GF-D8 (cell line): ENCODE measurements at places on chromosomes 4 and X.

DNA sequence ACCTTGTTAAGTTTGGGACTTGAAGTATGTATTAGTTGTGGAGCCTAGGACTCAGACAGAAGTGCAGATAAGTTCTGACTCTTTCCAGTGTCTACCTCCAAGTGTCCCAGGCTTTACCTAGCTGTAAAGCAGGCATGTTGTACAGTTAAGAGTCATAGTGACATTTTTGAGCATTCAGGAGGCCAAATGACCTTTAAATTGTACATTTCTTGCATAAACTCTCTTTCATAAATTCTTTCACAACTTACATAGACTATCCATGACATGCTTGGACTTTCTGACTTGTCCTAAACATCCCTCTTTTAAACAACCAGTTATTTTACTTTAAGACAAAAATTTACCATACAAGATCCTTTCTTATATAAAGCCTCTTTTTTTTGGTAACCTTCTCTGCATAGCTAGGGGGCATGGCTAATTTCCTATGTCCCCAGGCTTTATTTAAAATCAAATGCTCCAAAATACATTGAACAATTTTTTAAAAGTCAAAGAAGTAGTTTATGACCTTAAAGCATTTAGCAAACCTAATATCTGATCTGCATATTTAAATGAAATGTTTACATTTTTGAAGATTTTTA is 40.1 kb upstream of the UGT8 start:
- no peak for DNase-seq

- DNase-seq = no peak
These were observed 168.2 kb downstream of the DCTD start for GRCh38 chr4:182748949-182749348.

- DNase-seq = peak; percentile 28
These were observed 78.3 kb downstream of the SLC9A6 start for GRCh38 chrX:136063340-136064079.

- no peak for DNase-seq
These were observed 26.6 kb downstream of the SNX25 start for GRCh38 chr4:185235843-185236503.

DNA sequence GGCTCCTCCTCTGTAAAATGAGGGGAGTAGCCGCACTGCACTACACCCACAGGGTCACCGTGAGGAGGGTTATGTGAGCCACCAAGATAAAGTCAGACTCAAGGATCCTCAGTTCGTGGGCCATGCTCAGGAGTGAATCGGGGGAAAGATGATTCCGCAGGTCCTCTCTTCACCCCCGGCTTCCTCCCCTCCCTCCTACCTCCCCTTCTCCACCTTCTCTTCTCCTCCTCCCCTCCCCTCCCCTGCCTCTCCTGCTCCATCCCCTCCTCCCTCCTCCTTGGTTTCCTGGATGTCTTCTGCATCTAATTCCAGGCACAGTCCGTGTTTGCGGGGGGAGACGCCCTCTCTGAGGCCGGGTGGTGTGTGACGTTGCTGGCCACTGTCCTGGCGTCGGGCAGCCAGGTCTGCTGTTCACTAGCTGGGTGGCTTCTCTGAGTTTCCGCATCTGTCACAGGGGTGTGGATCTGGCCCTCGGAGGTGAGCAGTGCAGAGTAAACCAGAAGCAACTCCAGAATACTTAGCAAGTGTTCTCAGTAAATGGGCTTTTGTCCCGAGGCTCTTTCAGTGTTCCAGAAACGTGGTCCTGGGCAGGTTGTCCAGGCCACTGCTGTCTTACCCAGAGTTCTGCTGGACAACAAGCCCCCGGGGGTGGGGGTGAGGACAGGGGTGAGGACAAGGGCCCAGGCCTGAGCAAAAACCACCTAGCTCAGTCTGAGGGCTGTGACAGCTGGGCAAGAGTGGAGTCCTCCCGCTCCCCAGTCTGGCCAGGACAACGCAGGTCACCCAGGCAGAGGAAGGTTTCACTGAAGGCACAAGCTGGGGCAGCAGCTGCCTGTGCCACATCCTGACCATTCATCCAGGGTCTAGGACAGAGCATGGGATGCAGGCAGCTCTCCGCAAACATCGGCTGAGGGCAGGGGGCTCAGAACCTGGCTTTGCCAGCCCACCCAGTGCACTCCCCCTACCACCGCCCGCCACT is 92.4 kb downstream of the PPP2R2C start:
- no peak for DNase-seq

DNA sequence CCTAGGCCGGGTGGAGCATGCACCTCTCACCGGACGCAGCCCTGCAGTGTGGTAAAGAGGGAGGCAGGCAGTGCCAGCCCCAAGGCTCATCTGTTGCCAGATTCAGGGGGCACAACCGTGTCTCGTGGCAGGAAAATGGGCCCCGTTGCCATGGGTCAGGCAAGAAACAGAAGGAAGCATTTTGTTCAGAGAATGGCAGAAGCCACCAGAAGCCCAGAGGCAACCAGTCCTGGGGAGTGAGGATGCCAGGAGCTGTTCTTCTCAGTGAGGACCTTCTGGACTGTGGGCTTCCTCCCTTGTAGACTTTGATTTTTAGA is 12.5 kb upstream of the UVSSA start:
- no peak for DNase-seq

- no peak for DNase-seq
These were observed 813.5 kb upstream of the SLIT2 start for GRCh38 chr4:19438233-19438632.

DNA sequence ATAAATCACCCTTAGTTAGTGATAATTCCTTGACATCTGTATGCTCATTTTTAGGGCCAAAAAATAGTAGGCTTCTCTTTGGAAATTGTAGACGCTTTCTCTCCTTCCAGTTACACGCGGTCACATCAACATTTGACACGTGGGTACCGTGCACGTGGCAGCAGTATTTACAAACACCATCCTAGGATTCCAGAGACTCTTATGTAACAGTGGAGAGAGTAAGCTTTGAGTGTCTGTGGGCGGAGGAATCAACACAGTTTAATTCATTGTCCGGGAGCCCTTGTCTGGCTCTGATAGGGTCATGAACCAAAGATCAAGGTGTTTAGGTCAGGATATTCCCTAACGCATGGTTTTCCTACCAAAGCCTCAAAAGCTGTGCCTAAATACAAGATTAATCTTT is 12.2 kb downstream of the TET2 start:
- DNase-seq = no peak

DNA sequence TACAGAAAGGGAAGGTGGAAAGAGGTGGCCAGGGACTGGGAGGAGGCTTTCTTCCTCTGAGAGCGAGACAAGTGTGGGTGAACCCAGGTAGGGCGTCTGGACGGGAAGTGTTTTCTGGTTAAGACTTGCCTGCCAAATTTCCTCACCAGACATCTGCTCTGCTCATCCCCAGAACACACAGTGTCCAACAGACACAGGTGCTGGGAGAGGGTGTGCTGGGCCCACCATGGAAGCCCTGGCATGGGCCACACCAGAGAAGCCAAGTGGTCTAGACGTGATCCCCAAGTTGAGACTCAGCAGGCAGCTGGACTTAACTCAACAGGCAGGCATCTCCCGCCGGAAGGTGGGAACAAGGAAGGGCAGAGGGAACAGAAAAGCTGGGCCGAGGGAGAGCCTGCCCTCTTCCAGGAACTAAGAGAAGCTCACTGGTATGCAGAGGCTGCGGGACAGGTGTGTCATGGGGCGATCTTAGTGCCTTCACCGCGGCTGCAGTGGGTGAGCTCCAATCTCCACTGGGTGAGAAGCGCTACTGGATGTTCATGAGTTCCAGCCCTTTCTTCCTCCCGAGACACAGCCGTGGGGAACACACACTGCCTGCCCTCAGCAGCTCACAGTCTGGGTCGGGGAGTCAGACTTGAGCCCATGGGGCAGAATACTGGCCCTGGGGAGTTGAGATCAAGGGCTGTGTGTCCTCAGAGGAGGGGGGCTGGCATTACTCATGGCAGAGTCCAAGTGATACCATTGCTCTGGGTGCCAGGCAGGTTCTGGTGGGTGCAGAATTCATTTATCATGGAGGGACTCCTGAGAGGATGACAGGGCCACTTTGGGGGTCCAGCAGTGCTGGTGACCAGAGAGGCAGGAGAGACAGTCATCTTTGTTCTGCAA is 110.2 kb downstream of the CPZ start:
- DNase-seq = no peak

DNA sequence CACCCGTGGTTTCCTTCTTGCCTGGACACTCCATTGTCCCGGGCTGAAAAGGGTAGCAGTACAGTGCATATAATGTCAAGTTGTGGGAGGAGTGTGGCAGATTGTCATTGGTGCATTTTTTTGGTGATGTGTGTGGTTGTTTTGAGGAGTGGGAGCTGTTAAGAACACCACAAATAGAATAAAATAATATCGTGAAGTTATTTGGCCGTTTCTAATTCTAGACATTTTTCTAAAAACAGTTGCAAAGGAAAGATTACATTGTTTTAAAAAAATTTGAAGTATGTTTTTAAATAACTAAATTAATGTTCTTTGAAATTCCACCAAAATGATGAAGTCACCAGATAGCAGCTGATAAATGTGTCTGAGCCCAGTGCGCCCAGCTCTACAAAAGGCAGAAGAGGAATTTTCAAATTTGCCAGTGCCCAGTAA is 1.3 kb downstream of the PKD2 start:
- DNase-seq = no peak

GRCh38 chr4:99234331-99235010 is 15.4 kb upstream of the ADH6 start:
- DNase-seq = no peak

DNA sequence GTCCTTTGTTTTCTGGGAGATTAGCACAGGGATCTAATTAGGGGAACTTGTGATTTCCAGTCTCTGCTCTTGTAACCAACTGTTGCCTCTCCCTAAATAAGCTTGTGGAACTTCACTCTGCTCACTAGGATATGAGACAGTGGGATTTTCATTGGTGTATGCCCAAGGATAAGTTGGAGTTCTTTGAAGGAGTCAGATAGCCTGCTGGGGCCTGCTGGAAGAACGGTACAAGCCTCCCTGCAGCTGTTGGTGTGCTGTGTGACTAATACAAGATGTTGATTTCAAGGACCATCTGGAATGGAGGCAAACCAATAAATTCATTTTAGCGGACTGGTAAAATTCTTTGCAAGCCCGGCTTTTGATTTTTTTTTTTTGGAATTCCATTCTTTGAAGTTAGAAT is 167.0 kb downstream of the AASDH start:
- no peak for DNase-seq

DNA sequence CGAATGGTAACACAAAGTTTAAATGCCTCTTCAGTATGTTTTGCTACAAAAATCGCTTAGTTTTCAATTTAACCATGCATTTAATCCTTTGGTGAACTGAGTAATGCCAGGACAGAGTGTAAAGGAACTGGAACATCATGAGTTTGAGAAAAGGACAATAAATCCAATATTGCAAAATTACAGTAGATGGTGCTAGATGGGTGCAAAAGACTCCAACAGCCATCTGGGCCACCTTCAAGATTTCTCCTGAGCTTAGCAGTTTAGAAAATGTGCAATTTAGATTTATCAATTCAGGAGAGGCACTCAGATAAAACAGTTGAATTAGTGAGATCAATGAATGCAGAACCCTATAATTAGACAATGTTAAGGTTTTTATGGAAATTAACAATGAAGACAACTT is 33.2 kb upstream of the MID1IP1 start:
- peak; percentile 0 for DNase-seq

DNA sequence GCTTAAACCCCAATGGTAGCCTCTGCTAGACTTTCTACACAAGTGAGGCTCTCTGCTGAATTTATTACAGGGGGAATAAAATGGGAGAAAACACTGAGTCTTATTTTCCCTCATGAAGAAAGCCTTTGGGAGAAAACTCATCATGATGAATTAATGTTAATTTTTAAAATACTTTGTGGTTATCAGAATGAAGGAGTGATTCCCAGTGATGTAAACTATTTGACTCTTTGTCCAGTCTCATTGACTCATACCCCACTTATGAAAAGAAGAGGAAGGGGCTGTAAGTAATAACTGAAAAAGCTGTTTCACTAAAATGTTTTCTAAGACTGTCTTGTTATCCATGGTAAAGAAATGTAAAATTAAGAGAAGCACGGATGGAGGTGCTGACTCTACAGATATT is 208.8 kb downstream of the GRIA3 start:
- no peak for DNase-seq

DNA sequence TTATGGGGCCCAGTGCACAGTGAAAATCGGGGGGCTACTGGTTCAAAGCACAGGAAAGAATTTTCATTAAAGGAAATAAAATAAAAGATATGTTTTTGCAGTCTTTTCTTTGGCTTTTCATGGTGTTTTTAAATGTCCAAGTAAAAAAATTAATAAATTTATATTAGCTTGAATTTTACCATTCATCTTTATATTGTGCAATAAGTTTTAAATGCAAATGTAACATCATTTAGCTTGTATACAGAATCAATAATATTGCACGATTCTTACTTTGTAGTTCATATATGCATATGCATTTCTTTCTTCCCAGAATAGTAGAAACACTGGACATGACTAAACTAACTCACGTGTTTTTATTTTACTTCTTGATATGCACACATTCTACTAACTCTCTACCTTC is 31.0 kb downstream of the AREG start:
- no peak for DNase-seq

DNA sequence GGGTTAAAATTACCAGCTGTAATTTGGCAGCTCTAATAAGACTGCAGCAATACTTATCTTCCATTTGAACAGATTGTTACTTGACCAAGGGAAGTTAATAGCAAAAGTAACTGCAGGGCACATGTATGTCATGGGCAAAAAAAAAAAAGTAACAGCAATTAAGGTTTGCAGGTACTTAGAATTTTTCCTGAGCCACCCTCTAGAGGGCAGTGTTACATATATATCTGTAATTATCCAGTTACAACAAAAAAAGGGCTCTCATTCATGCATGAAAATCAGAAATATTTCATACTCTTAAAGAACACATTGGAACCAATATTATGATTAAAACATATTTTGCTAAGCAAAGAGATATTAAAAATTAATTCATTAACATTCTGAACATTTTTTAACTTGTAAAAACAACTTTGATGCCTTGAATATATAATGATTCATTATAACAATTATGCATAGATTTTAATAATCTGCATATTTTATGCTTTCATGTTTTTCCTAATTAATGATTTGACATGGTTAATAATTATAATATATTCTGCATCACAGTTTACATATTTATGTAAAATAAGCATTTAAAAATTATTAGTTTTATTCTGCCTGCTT is 25.1 kb downstream of the XIAP start:
- DNase-seq = peak; percentile 1

GRCh38 chr4:8913121-8913857 is 41.6 kb upstream of the HMX1 start:
- DNase-seq = no peak

DNA sequence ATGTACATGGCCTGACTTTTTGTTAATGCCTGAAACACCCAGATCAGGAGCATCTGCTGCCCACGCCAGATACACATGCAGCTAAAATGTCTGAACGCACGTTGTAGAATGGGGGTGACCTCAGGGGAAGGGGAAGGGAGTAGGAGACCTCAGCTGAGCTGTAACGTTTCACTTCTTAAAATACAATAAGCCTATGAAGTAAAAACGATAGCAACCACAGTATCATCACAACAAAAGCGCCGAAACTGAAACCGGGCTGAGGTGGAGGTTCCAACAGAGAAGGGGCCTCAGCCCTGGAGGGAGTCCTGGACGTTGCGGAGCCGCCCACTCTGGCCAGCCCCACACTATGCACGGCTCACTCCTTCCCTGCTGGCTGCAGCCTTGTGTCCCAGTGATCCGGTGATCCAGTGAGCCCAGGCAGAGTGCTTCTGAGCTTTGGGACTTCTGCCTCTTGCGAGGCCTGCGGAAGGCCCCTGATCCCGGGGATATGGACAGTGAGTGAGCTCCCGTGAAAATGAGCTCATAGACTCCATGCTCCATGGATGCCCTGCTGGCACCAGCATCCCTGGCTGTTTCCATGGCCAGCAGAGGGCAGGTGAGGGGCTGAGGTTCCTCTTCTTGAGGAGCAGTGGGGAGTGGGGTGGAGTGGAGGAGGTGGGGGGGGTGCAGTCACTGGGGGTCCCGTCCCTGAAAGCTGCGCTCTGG is 52.0 kb downstream of the HMX1 start:
- DNase-seq = no peak
